GM23338 (cell line): ENCODE measurements at places on chromosomes 11 and 22. TPM values are rescaled to one million over a fixed set of nuclear protein-coding genes. Genes with fewer than 3 reads are reported as not detected.

Gene NEFH
- 2.4 and 2.8 TPM in 2 replicates for total RNA-seq

Gene DBX1
- not detected in 2 replicates for total RNA-seq

Gene CARD16
- total RNA-seq, result not detected in 2 replicates

Gene RNF169
- total RNA-seq, result 15.1 and 16.5 TPM in 2 replicates

Gene KRTAP5-10
- not detected in 2 replicates for total RNA-seq

Gene KIRREL3
- total RNA-seq, result 0.08 and 1.5 TPM in 2 replicates

Gene SCGB2A2
- total RNA-seq, result not detected in 2 replicates

Gene KLHL35
- total RNA-seq, result 0.28 and 1.1 TPM in 2 replicates

Gene TSGA10IP
- 1.1 and 2.0 TPM in 2 replicates for total RNA-seq

Gene GRM5
- 0.23 and 0.45 TPM in 2 replicates for total RNA-seq

Gene EXPH5
- 8.4 and 12.6 TPM in 2 replicates for total RNA-seq

Gene ZNF280B
- total RNA-seq, result 5.7 and 6.7 TPM in 2 replicates

Gene MS4A4A
- total RNA-seq, result not detected in 2 replicates

Gene KIF18A
- 25.9 and 26.5 TPM in 2 replicates for total RNA-seq

Gene ABCG4
- total RNA-seq, result 1.0 and 1.2 TPM in 2 replicates

Gene CHADL
- total RNA-seq, result 1.5 and 1.6 TPM in 2 replicates

Gene APOA4
- total RNA-seq, result not detected in 2 replicates

Gene C11orf87
- total RNA-seq, result 0.31 and 0.56 TPM in 2 replicates

Gene KCNJ11
- 5.9 and 7.9 TPM in 2 replicates for total RNA-seq

Gene ANO9
- 6.5 and 10.2 TPM in 2 replicates for total RNA-seq

Gene MS4A6A
- total RNA-seq, result not detected in 2 replicates

Gene ZNF74
- total RNA-seq, result 78.2 and 94.0 TPM in 2 replicates

Gene PGAP2
- 43.2 TPM in 2 replicates for total RNA-seq

Gene CCDC87
- total RNA-seq, result 0.74 and 1.2 TPM in 2 replicates

Gene SMIM35
- not detected in 2 replicates for total RNA-seq

Gene APOBEC3C
- 5.0 and 7.0 TPM in 2 replicates for total RNA-seq

Gene SMC1B
- not detected in 2 replicates for total RNA-seq

Gene OAF
- total RNA-seq, result 1.2 and 3.0 TPM in 2 replicates

Gene SULT4A1
- 5.2 and 7.8 TPM in 2 replicates for total RNA-seq
